Keratinocyte (primary cell): ENCODE measurements at places on chromosomes 5 and 9. TPM values are rescaled to one million over a fixed set of nuclear protein-coding genes. Genes with fewer than 3 reads are reported as not detected.

- DNase-seq: no peak
Observed at GRCh38 chr5:169856571-169856970, 123.7 kb downstream of the INSYN2B start.

- no peak for DNase-seq
Observed at GRCh38 chr5:1282131-1282992, 12.5 kb downstream of the TERT start.

DNA sequence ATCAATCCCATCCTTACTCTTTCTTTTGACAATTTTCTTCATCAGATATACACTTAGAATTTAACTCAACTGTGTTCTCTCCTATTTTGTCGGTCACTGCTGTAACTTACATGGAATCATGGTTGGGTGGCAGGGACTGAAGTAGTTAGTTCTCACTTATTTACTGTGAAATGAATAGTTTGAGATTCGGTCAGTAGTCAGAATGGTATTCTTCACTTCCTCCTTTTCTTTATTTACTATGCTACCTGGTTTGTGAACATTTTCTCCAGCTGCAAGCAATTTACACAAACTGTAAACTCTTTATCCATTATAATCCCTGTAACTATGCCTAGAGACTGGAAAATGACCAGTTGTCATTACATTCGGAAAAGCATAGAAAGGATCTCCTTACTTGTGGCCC, 41.5 kb upstream of the GDNF start:
- DNase-seq: no peak

GRCh38 chr5:78593465-78593864, 55.1 kb downstream of the LHFPL2 start:
- DNase-seq: no peak

Gene LTC4S
- polyA plus RNA-seq: 0.30 TPM in 1 of 3 replicates, not detected in the others

- DNase-seq: peak; percentile 60
Observed at GRCh38 chr5:116766470-116766947, 191.9 kb upstream of the SEMA6A start.

DNA sequence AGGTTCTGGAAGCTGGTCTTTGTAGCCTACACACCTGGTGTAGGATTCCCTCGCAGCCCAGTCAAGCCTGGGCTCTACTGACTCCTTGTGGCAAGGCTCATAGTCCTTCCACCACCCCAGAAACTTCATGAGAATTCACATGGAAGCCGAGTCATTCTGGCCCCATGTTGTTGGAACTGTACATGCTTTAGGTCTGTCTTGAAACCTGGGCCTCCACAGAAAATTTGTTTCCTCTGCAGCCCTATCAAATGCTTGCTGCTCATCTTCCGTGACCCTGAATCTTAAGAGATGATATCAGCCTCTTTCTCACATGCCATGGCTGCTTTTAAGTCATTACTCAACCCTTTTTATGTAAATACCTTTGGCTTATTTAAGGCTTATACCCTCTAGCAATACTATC, 113.4 kb upstream of the GRHPR start:
- no peak for DNase-seq

- DNase-seq: no peak
Observed at GRCh38 chr5:112532654-112533360, 113.7 kb upstream of the EPB41L4A start.
